ENCODE measurements at places on chromosomes 6 and 20.

- no peak for DNase-seq
Observed at GRCh38 chr6:6661191-6661590, 72.7 kb downstream of the LY86 start.

DNA sequence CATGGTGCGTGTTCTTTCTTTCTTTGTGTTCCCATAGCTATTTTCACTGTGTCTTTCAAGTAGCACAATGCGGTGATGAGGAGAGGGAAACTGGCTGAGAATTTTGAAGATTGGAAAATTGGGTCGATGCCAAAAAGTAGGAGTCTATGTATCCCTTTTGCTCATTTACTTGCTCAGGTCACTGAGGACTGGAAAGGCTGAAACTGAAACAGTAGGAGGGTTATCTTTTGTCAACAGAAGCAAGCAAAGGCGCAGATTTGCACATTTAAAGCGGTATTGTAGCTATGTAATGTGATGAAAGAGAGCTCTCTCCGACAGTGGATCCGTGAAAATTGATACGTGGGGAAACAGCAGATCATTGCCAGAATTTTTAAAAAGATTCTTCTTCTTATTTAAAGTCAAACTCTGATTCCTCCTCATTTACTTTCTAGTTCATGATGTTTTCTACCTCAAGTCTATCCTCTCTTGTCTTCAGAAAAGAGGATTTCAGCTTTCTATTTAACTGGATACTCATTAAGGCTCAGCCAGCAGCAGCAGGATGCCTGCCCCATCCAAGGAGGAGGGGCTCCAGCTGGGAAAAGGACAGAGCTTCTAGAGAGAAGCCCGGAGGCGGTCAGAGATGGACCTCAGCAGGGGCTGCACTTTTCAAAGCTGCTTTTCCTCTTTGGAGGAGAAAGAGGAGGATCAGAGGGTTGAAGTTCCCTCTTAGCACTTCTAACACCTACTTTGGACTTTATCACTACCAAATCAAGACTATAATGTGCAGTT, 15.9 kb upstream of the FYN start:
- DNase-seq, result no peak

- DNase-seq, result no peak
Observed at GRCh38 chr6:81769824-81770223, 17.3 kb upstream of the TENT5A start.

- no peak for DNase-seq
Observed at GRCh38 chr6:143867236-143867635, 3.0 kb downstream of the ZC2HC1B start.

DNA sequence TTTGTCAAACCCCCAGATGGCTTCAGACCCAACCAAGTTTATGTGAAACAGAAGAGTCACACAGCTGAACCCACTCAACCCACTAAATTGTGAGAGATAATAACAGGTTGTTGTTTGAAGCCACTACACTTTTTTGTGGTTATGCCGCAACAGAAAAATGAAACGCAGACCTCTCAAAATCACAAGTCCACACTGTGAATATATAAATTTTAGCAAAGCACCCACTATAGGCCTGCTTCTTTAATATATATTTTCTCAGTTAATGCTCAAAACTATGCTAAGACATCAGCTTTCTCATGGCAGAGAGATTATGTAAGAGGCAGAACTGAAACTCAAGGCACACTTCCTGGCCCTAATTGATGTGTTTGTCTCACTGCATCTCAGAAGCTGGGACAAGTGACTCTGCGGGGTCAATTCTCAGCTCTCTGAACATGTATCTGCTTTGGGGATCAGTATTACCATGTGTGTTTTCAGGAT, 27.7 kb downstream of the MAP3K5 start:
- no peak for DNase-seq

- no peak for DNase-seq
Observed at GRCh38 chr6:43901733-43902230, 131.8 kb downstream of the VEGFA start.

DNA sequence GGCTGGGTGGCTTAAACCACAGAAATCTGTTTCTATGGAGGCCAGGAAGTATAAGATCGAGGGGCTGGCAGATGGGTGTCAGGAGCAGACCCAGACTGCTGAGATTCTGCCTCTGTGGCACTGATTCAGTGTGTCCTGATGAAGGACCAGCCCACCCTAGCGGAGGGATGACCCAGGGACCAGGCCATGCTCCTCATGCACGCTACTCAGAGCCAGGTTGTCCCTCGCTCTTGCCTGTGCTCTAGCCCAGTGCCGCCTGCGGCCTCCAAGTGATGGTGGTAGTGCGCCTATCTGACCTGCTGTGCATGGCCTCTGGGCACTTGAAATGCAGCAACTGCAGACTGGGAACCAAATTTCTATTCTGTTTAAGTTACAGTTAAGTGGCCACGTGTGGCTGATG, 13.1 kb upstream of the APMAP start:
- no peak for DNase-seq

- no peak for DNase-seq
Observed at GRCh38 chr6:159963111-159963510, 5.8 kb upstream of the IGF2R start.

DNA sequence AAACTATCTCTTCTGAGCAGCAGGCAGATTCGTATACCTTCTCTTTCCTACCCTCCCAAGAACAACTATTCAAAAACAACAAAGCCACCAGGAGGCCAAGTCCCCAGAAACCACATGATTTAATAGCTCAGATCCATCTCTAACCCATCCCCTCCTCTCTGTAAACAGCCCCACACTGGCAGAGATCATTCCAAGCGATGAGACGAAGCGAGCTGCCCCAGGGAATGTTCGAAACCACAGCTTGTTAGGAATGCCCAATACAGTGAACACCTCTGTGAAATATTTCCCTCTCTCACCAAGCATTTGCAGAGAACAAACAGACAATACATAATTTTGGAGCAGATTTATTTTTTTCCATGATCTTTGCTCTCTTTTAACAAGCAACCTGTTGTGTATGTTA, 231.8 kb downstream of the SOD2 start:
- no peak for DNase-seq

DNA sequence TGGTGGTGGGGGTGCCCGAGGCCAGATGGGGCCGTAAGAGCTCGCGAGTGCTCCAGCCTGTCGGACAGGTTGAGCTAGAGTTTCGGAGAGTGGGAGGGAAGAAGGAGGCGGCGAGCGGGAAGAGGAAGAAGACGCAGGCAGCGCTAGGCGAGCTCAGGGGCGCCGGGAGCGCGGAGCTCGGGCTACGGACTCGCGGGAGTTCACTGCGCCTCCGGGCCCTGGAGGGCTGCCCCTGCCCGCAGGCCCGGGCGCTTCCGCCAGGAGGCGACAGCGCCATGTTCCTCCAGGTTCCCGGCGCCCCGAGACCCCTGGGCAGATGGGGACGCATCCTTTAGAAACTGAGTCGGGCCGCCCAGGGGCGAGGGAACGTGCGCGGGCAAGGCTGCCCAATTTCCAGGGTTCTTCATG, 984 bp downstream of the TFAP2C start:
- no peak for DNase-seq

DNA sequence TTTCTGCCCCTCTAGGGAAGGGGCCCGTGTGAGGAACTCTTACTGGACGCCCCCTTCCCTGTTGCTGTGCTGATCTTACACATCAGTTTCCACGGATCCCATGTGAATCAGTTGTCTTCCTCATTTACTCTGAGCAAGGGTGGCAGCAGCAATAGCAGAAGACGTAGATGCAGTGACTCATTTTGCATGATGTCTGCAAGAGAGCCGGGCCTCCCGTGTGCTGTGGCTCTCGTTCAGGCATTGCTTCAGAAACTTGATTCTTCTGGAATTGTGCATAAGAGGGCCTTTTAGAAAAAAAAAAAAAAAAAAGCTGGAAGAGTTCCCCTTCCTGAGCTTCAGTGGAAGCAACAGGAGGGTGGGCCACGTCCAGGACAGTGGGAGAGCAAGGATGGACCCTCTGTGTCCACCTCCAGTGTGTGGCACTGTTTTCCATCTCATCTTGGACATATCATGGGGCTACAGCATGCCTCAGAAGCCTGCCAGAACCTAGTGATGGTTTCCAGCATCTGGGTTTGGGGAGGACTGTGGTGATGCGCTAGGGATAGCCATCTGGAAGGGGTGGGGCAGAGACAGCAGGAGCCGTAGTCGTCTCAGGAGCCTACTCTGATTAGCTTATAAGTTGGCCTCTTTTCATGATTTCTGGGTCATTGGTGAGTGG, 62.1 kb downstream of the FOXO3 start:
- DNase-seq, result no peak

DNA sequence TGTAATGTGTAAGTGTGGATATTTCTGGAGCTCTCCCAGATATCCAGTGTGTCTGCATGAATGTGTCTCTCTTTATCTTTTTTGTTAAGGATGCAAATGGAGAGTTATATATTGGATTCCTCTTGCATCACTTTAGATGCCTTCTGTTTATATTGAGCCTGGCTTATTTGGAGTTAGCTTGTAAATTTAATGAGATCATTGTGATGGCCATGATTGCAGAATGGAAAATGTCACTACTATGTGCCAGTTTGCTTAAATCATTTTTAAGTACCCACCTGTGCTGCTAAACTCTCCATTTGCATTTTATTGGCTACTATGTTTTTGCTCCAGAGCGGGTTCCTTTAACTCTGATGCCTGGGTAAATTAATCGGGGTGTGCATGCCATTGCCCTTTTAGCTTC, 334.8 kb downstream of the UTRN start:
- no peak for DNase-seq

Data from cortex of kidney (tissue), 1 donor.